PC-9 (cell line): ENCODE measurements at places on chromosomes 1 and 21. TPM values are rescaled to one million over a fixed set of nuclear protein-coding genes. Genes with fewer than 3 reads are reported as not detected.

The DNAH14 gene
- 35.4 and 48.8 TPM in 2 replicates for total RNA-seq

The VHLL gene
- not detected in 2 replicates for total RNA-seq

DNA sequence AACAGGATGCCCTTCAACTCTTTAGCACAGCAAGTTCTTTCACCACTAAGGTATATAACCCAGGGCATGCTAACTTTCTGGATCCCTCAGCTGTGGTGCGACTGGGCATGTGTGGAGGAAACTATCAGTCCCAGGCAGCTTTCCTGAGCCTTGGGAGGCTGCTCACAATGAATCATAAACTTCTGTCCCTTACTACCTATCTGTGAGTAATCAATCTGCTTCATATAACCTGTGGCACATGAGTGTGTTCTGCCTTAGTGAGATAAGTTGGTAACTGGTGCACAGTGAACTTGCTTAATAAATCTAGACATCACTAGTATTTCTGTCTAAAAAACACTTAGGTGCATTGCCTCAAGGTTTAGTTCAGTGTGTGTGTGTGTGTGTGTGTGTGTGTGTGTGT, 158.0 kb downstream of the GPATCH2 start:
- H3K27me3 ChIP-seq, result no peaks in the 10 kb centered on the region
- H3K36me3 ChIP-seq, result no peaks in the 10 kb centered on the region
- no peaks in the 10 kb centered on the region for H3K4me1 ChIP-seq
- no peak overlapping the region for H3K27ac ChIP-seq
- no peak overlapping the region for H3K4me3 ChIP-seq
- no peak for DNase-seq

GRCh38 chr1:29458737-29459619, 222.7 kb downstream of the PTPRU start:
- H3K36me3 ChIP-seq, result no peaks in the 10 kb centered on the region
- no peak overlapping the region for H3K4me3 ChIP-seq
- no peak for DNase-seq
- no peak overlapping the region for H3K27ac ChIP-seq

GRCh38 chr1:33880305-33880704, 16.4 kb downstream of the HMGB4 start:
- peaks cover 9% of the 10 kb centered on the region; the same call in 1 of the 2 replicates for H3K27me3 ChIP-seq
- no peak for DNase-seq
- H3K4me1 ChIP-seq, result no peaks in the 10 kb centered on the region

GRCh38 chr1:68503085-68503484, 6.2 kb upstream of the DEPDC1 start:
- no peaks in the 10 kb centered on the region for H3K4me1 ChIP-seq
- H3K4me3 ChIP-seq, result no peak overlapping the region
- H3K27ac ChIP-seq, result no peak overlapping the region
- H3K27me3 ChIP-seq, result no peaks in the 10 kb centered on the region

DNA sequence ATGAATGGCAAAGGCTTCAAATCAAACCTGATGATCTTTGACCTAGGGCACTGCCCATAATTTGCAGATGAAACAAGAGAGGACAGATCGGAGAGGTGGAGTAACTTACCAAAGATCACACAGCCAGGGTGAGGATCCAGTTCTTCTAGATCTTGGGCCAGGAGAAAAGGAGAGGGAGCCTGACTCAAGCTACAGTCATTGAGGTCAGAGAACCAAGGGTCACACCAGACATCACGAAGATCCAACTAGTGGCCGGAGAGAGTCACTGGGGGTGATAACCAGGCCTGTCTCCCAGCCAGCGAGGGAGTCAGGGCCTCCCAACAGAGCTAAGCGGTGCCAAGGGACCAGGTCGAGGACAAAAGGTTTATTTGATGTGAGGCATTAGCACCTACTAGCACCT, 115.0 kb downstream of the RIPK4 start:
- H3K36me3 ChIP-seq, result no peaks in the 10 kb centered on the region
- peaks cover 41% of the 10 kb centered on the region for H3K4me1 ChIP-seq
- no peak for DNase-seq
- no peaks in the 10 kb centered on the region for H3K27me3 ChIP-seq
- peak overlapping the region; percentile 14; the same call in 1 of the 2 replicates for H3K27ac ChIP-seq

- no peak for DNase-seq
- no peaks in the 10 kb centered on the region for H3K27me3 ChIP-seq
- H3K36me3 ChIP-seq, result peaks cover 53% of the 10 kb centered on the region
- H3K4me3 ChIP-seq, result no peak overlapping the region
- no peak overlapping the region; the same call in 1 of the 2 replicates for H3K27ac ChIP-seq
Observed at GRCh38 chr1:39452540-39452939, 38.9 kb upstream of the BMP8A start.

GRCh38 chr1:30768159-30768829, 10.7 kb upstream of the LAPTM5 start:
- H3K27ac ChIP-seq, result no peak overlapping the region
- no peak overlapping the region for H3K4me3 ChIP-seq
- no peaks in the 10 kb centered on the region for H3K4me1 ChIP-seq
- no peaks in the 10 kb centered on the region for H3K27me3 ChIP-seq
- H3K36me3 ChIP-seq, result no peaks in the 10 kb centered on the region

DNA sequence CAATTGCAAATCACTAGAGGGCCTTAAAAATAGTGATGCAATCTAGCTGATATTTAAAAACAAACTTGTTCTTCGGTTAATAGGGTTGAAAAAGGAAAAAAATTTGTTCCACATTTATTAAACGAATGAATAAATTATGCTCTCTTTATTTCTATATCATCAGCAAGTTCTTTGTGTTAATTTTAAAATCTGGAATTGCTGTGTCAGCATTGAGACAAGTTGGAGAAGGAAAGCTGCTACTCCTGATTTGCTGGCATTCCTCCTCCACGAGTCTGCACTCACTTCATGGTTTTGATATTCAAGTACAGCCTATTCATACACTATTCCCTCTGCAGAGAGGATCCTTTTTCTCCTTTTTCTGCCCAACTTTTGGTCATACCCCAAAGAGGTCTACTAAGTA, 117.6 kb downstream of the MRPL39 start:
- H3K4me3 ChIP-seq, result no peak overlapping the region
- H3K27ac ChIP-seq, result no peak overlapping the region
- no peaks in the 10 kb centered on the region for H3K4me1 ChIP-seq
